Stomach (tissue), 19 donors: ENCODE measurements at places on chromosomes 3 and 15. TPM values are rescaled to one million over a fixed set of nuclear protein-coding genes. Genes with fewer than 3 reads are reported as not detected.

DNA sequence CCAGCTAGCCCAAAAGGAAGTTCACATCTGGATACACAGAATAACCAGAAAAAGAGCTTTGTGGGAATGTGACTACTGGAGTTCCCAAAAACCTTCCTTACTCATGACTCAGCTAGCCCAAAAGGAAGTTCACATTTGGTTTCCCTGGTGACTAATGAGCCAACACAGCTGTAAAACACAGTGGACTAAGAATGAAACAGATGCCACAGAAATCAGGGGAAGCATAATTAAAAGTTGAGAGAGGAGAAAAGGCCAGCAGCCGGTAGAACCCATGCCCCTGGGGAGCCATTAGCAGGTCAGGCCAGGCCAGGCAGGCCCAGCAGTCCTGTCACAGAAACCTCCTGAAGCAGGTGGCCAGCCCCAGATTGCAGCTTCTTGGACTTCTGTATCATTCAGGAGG, 130.3 kb downstream of the GHSR start:
- peak; percentile 82 for DNase-seq
- peak overlapping the region; percentile 40 for H3K27ac ChIP-seq
- H3K4me3 ChIP-seq = no peak overlapping the region
- H3K27me3 ChIP-seq = no peaks in the 10 kb centered on the region
- H3K36me3 ChIP-seq = peaks cover 35% of the 10 kb centered on the region
- H3K4me1 ChIP-seq = peaks cover 37% of the 10 kb centered on the region

GRCh38 chr15:69373406-69373805, 40.7 kb upstream of the KIF23 start:
- H3K27me3 ChIP-seq = no peaks in the 10 kb centered on the region
- no peaks in the 10 kb centered on the region for H3K36me3 ChIP-seq
- H3K4me1 ChIP-seq = no peaks in the 10 kb centered on the region

DNA sequence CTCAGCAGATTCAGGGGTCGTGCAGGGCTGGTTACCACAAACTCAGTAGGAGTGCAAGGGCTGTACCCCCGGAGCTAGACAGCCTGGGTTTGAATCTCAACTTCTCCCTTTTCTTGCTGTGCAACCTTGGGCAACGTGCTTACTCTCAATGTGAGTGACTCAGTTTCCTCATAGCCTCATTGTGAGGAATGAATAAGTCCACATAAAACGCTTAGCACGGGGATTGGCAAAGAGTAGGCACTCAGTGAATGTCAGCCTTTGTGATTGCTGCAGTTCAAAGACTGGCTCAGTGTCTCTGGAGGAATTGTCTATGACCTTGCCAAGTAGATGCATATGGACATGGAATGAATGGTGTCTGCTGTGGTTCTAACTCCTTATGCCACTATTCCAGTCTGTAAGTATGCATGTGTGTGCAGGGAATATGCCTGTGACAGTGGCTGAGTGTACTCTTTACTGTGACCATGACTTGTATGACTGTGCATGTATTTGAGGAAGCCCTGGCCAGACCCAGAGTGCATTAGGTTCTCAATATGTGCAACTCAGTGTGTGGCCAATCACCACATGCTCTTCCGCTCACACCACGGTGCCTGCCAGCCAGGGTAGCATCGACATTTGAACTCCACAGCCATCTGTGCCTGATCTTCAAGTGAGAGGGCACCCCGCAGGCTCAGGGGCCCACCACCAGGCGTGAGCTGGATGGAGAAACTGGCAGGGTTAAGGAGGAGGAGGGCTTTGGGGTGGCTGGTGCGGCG, 900 bp upstream of the HYAL3 start:
- H3K27ac ChIP-seq = peak overlapping the region; percentile 95
- no peak for DNase-seq
- H3K27me3 ChIP-seq = no peaks in the 10 kb centered on the region
- peaks cover 68% of the 10 kb centered on the region for H3K4me1 ChIP-seq

DNA sequence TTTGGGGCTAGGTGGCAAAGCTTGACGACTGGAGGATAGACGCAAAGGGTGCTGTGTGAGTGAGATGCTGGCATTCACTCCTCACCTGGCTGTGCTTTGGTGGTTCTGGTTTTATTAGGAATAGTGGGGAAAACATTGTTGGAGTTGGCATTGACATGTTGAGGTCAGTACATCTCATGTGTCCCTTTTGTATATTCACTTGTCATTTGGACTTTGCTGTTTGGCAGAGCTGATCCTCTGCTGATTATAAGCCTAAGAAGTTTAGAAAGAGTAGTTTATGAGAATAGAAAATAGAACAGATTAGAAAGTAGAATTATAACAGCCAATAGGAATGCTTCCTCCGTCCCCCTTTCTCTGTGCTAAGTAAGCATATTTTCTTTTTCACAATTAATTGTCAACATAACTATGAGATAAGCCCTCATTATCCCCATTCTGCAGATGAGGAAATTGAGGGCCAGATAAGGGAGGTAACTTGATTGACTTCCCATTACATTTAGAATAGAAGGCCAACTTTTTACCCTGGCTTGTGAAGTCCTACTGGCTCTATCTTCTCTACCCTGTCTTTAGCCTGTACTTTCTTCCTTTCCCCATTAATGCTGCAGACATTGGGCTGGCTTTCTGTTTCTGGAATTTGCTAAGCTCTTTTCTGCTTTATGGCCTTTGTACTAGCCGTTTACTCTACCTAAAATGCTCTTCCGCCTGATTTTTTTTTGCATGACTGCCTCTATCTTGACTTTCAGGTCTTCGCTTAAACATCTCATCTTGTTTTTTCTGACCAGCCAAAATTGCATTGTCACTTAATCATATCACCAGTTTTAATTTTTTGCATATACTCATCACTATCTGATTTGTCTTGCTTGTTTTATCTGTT, 12.8 kb downstream of the ITPR1 start:
- peaks cover 15% of the 10 kb centered on the region for H3K4me1 ChIP-seq
- H3K27me3 ChIP-seq = no peaks in the 10 kb centered on the region
- no peak for DNase-seq
- no peak overlapping the region for H3K4me3 ChIP-seq
- H3K36me3 ChIP-seq = peaks cover 7% of the 10 kb centered on the region

DNA sequence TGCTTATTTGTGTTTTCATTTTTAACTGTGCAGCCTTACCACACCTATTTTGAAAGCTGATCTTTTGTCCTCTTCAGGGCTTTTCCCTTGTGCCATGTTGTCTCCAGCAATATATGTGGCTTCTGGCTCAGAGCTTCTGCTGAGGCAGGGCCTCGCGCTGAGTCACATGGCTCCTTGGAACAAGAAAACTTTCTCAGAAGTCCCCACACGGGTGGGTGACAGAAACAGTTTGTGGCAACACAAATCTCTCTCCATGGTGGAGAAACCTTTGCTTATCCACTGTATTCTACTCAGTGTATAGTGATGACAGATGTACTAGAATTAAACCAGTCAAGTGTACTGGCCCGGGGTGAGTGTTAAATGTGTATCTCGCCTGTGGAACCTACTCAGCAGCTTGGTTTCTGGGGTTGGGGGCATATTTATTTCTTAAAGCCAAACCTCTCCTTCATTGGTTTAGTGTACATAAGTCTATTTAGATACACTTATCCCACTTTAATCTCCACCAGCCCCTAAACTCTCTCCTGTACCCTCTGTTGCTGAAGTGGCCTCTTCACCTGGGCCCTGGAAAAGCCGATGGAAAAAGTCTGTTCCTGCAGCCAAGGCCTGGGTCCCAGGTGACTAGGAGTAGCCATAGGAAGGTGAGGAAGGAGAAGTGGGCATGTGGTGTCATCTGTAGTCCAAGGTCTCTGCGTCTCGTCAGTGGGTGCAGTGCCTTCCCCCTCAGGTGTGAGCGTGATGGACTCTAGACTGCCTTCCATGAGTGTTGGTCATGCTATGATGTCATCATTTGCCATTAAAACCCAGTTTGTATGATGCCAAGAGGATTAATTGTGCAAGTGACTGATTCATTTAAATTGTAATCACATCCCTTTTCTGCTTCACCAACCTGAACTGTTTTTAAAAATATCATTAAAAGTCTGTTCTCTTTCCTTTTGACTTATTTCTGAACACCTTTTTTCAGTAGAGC, 3.2 kb upstream of the FBXL22 start:
- DNase-seq = no peak
- H3K4me1 ChIP-seq = peaks cover 21% of the 10 kb centered on the region
- H3K27me3 ChIP-seq = no peaks in the 10 kb centered on the region
- H3K4me3 ChIP-seq = no peak overlapping the region
- H3K27ac ChIP-seq = no peak overlapping the region
- peaks cover 62% of the 10 kb centered on the region for H3K36me3 ChIP-seq

HYAL2 gene
- total RNA-seq = 83.0 TPM

AHSG gene
- total RNA-seq = 0.92 TPM

ANKRD34C gene
- not detected for total RNA-seq
